ENCODE measurements at places on chromosomes 2 and 18. TPM values are rescaled to one million over a fixed set of nuclear protein-coding genes. Genes with fewer than 3 reads are reported as not detected.
A peak's percentile ranks its signal among the peaks of the same experiment; 100 is the strongest.

The SPAG16 gene
- polyA plus RNA-seq = 12.8 TPM

The REEP1 gene
- polyA plus RNA-seq = 4.9 TPM

The DYNAP gene
- polyA plus RNA-seq = not detected

The CFAP53 gene
- 2.8 TPM for polyA plus RNA-seq

The PAIP2B gene
- 1.0 TPM for polyA plus RNA-seq

The TBR1 gene
- not detected for polyA plus RNA-seq

The MYL1 gene
- 0.47 TPM for polyA plus RNA-seq

The PPP1CB gene
- 174 TPM for polyA plus RNA-seq

The GAREM1 gene
- 5.5 TPM for polyA plus RNA-seq

The DTNA gene
- 8.2 TPM for polyA plus RNA-seq

The MROH2A gene
- not detected for polyA plus RNA-seq

GRCh38 chr18:49788327-49788898, 24.9 kb downstream of the ACAA2 start:
- DNase-seq = no peak

GRCh38 chr2:2260696-2261268, 70.3 kb downstream of the MYT1L start:
- DNase-seq = no peak

- no peak for DNase-seq
These were observed 43.2 kb upstream of the TMEM182 start for GRCh38 chr2:102718387-102719316.

GRCh38 chr18:69628774-69629359, 228.2 kb downstream of the DOK6 start:
- DNase-seq = no peak

GRCh38 chr2:201363857-201364560, 6.9 kb upstream of the FLACC1 start:
- DNase-seq = no peak

GRCh38 chr2:76491503-76491902, 780.8 kb upstream of the GCFC2 start:
- DNase-seq = no peak

DNA sequence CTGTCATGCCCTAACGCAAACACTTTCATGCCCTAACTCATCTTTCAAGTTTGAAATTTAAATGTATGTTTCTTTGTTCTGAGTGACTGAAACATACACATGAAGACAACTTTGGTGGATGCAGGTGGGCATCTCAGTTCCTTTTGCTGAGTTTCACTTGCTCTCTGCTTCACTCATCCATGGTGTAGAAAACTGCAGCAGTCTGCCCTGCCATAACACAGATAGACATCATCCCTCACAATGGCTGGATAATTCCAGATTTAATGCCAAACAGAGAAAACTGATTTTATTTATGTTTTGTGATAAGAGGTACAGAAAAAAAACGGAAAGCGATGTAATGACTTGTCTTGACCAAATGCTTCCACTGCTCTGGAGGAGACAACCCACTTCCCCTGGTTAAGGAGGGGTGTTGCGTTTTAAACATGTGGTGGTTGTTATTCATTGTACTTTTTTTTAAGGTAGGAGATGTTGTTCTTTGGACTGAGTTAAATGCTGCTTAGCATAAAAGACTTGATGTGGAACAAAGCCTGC, 70.4 kb downstream of the RHBDD1 start:
- no peak for DNase-seq

- DNase-seq = no peak
These were observed 140.1 kb upstream of the SMAD7 start for GRCh38 chr18:49090901-49091300.

DNA sequence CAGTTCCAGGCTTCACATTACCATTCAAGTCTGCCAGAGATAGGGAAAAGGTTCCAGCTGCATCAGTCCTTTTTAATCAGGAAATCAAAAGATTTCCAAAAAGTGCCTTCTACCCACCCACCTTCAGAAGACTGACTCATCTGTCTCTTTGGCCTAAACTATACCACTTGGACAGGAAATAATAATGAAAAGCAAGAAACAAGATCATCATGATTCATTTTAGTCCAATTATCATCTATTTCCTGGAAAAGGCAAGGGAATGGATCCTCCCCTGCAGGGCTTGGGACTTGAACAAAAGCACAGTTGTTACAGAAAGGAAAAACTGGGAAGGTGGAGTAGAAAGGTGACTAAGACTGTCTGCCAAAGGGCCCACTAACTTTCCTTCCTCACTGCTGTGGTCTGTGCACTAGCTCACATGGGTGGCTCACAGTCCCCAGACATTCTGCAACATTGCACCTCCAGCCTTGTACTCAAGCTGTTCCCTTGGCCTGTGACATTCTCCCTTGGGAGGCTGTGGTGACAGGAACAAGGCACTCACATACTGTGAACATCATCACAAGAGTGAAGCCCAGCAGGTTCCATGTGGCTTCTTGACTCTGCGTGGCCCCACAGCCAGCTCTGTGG, 75.3 kb downstream of the VSNL1 start:
- DNase-seq = no peak

- DNase-seq = peak; percentile 65
These were observed 49.4 kb downstream of the RHOB start for GRCh38 chr2:20496076-20496872.

GRCh38 chr2:42054714-42055430, 7.1 kb downstream of the PKDCC start:
- DNase-seq = no peak

GRCh38 chr18:53850902-53851301, 373.6 kb downstream of the MBD2 start:
- DNase-seq = no peak

DNA sequence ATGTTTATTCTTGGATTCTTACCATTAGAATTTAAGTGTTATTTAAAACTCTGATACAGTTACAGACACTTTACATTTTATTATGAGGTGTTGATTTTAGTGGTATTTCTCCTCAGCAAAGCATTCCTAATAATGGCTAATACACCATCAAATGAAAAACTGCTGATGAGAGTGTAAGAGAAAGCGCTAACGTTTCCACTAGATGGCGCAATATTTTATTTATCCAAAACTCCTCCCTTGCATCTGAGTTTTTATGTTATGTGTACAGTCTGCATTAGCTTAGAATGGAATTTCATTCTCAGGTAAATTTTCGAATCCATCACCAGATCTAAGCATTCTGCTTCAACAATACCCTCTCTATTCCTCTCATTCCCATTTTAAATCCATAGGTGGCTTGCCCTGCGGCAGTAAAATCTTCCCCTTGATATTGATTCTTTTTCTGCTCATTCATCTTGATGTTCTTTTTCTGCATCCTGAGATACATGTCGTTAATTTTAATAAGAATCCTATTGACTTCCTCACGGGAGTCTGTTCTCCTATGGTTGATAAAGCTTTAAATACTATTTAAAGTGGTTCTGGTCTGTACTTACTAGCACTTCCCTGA, 53.9 kb downstream of the PRKRA start:
- DNase-seq = no peak

DNA sequence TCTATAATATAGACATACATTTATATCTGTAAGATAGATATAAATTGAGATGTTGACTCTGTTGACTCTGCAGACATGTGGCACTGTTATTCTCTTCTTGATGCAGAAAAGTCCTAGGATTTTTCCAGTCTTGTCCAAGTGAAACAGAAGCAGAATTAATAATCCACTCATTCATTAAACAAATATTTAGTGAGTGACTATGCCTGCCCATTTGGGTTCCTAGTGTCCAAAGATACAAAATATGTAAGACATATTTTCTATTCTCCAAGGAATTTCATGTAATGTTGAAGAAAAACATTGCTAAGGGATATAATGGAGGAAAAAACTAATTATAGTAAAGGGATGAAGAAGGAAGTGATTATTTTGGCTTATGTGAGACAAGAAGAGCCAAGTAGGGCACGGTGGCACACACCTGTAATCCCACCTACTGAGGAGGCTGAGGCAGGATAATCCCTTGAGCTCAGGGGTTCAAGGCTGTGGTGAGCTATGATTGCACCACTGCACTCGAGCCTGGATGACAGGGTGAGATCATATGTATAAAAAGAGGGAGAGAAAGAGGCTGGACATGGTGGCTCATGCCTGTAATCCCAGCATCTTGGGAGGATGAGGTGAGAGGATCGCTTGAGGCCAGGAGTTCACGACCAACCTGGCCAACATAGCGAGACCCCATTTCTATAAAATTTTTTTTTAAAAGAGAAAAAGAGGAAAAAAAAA, 19.9 kb upstream of the PLEKHH2 start:
- no peak for DNase-seq

DNA sequence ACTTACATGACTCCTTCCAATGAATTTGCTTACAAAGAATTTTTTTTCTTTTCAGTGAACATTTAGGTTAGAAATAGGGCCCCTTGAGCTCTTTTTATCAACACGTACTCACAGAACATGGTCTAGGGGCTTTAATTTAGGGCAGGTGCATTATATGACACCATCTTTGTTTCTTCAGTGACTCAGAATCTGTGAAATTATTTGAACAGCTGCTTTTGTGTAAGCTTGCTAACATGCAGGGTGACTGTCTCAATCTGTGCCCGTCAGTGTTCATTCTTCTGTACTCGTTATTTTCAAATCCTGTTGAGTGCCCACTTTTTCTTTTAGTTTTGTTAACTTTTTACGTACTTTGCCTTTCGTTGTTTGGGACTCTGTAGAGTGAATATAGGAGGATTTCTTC, 52.8 kb upstream of the CABYR start:
- no peak for DNase-seq

DNA sequence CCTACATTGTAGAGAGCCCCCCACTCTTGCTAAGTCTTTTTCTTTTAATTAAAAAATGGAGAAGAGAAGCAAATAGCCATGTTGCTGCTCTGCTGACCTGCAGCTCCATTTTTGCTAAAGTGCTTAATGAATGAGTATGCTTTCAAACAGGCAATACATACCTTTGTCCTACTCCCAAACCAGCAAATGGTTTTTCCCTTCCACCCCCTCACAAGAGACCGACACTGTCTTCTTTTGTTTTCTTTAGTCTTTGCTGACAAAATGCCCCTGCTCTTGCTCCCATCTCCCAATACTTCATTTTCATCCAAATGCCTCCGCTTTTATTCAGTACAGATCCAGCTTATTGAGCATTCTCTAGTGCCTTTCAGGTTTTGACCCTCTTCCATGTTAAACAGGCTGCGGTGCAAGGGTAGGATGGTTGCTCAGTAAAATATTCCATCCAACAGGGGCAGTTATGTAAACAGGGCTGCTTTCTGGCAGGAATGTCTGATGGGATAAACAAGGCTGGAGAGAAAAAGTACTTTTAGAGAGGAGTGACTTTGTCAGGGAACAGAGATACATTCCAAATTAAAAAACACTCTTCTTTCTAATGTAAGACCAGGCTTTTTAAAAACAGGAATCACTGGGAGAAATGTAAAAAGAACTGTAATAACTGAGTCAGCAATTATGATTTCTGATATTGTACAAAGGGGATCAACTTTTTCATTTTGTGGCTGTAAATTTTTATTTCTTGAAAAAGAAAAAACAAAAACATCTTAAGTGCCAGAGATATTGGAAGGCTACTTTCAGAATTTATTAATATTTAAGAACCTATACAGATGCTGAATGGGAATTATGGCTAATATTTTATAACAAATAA, 136.8 kb downstream of the MEP1B start:
- DNase-seq = no peak

DNA sequence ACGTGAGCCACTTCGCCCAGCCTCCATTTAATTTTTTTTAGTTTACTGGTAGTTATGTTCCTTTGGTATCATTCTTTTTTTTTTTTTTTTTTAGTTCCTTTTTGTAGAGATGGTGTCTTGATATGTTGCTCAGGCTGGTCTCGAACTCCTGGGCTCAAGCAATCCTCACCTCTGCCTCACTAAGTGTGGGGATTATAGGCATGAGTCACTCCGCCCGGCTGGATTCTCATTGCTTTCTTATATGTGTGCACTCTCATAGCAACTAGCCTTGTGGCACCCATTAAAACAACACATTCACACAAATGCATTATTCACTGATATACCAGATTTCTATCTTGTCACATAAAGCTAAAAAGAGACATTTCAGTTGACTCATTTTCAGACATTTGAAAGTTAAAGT, 4.2 kb downstream of the TTC27 start:
- no peak for DNase-seq

DNA sequence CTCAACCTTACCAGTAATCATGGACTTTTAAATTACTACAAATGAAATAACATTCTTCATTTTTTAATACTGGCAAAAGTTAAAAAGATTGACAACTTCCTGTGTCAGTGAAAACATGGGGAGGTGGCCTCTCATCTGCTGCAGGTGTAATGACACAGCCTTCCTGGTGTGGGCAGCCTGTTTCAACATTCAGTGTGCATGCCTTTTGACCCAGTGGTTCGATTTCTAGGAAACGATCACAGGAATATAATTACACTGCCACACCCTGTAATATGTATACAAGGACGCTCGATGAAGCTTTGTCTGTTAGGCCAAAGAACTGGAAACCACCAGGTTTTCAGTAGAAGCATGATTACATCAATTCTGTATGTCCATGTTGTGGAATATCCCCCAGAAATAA, 68.7 kb downstream of the MTHFD2 start:
- no peak for DNase-seq
